T-helper 2 cell (primary cell): ENCODE measurements at places on chromosomes 2 and 18.

DNA sequence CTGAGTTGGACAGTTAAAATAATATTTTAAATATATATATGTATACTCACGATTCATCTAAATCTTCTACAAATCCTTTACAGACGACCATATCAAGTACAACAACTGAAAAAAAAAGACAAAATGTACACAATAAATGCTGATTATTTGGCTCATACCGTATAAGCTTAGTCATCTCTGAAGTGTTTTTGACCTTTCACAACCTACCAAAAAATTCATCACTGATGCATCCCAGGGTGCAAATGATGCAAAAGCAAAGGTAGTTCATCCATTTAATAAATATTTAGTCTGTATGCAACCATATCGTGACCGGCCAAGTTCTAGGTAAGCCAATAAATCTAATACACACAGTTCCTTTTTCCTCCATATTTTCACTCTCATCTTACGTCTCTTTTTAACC lies 1.1 kb downstream of the TMX3 start:
- peak; percentile 33 for DNase-seq

DNA sequence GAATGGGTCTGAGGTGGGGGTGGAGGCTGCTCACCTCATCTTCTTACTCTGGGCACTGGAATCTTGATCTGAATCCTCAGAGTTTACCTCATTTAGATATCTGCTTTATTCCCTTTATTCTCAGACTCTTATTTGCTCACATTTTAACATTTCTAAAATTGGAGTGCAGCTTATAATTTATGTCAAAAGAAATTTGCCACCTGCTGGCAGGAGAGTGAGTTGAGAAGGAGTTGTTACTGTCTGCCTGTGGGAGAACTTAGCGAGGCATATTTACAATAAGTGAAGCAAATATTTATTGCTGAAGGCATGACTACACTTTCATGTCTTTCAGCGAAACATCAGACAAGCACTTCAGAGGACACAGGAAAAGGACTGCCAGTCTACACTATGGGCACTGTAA lies 16.4 kb upstream of the KIAA2012 start:
- no peak for DNase-seq

- no peak for DNase-seq
Observed at GRCh38 chr2:41498781-41499180, 549.0 kb upstream of the PKDCC start.

- DNase-seq = no peak
Observed at GRCh38 chr18:63183378-63183777, 136.2 kb downstream of the BCL2 start.

GRCh38 chr2:136920652-136921333 lies 155.4 kb downstream of the THSD7B start:
- no peak for DNase-seq

DNA sequence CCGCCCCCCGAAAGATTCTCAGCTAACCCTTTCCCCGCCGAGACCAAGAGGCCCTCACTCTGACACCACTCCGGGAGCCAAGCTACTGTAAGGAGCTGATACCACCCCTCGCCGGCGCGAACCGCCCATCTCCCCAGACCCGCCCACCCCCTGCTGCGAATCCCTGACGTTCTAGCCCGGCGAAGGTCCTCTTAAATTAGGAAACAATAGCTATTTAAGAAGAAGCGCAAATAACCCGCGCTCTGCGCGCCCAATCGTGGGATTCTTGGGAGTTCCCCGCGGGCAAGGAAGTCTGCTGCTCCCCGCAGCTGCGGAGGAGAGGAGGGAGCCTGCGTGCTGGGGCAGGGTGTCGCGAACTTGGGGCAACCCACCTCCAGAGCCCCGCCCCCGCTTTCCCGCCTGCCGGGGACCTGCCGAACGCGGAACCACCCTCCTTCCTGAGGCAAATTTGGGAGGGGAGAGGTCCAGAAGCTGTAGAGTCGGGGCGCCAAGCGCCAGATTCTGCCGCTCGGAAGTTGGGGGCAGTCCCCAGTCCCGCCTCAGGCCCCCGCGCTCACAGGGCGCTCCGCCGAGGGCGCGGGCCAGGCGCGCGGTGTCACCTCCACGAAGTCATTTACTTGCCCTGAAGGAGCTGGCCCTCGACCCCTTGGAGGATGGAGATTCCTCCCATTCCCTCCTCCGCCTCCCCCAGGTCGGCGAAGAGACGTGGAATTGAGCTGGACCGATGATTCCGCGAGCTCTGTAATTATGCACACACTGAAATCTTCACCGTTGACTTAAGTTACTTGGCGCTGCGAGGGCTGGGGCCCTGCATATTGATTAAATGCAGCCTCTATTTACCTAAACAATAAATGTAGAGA lies 8.4 kb upstream of the SP9 start:
- DNase-seq = peak; percentile 22

- no peak for DNase-seq
Observed at GRCh38 chr2:235894839-235895238, 273.3 kb downstream of the GBX2 start.

DNA sequence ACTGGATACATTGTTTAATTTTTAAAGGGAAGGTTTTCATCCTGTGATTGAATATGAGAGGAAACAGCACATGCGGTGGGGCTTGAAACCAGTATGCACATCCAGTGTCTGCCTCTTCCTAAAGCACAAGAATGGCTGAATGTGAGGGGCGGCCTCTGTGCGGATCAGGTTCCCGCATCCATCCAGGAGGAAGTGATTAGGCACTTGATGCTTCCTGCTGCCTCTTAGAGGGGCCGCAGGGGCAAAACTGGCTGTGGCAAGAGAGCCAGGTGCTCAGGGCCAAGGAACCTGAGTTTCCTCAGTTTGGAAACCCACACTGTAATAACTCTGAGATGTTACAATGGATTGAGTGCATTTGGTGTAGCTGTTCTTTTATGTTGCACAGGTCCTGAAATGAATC lies 48.8 kb downstream of the THNSL2 start:
- no peak for DNase-seq
